ENCODE measurements at places on chromosomes 13 and 19.

- DNase-seq: no peak
Measured at GRCh38 chr13:30135868-30136267, 171.5 kb downstream of the KATNAL1 start.

GRCh38 chr19:3979289-3979673 is 6.0 kb downstream of the EEF2 start:
- DNase-seq: no peak

DNA sequence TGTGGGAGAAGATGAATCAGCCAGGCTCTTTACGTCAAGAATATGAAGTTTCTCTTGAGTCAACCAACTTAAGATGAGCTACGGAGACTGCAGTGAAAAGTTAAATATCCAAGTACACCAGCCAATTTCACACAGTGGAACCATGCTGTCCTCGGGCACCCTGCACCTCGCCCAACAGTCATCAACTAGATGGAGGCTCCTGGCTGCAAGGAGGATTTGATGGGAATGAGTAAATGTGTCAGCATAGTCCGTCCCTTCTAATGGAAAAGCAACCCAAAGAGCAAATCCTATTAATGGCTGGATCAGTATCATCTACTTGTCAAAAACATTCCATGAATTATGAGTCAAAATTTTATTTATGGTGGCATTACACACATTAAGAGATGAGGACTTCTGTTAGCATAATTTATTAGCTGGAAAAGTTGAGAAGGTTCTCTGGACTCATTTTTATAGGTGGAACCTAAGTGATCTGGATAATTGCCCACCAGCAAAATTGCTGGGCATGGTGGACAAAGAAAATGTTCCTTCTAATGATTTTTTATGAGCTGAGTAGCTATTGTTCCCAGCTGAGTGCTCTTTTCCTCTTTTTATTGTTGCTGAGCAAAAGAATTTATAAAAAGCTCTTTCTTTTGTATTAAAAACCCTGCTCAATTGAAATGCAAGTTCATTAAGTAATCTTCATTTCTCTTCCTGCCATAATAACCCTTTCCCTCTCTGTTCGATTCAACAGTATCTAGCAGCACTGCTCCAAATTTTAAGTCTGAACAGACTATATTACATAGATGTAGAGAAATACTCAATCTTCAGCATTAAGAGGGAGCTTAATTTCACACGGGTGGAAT is 88.4 kb downstream of the DNAJC15 start:
- no peak for DNase-seq

- DNase-seq: no peak
Measured at GRCh38 chr13:107866032-107866940, 349.1 kb downstream of the LIG4 start.

DNA sequence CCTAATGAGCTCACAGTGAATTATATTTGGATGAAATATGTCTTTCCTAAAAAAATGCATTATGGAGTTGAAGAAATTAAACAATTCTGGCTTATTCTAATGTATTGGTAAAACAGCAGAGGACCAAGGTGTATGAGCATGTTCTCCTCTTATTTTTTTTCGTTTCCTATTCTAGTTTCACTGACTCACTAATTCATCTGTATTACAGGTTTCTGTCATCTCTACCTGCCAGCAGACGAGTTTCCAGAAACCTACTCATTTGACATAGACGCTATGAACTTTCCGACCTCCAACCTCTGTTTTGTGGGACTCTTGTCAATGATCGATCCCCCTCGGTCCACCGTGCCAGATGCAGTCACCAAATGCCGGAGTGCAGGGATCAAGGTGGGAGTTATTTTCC is 20.3 kb downstream of the ATP12A start:
- peak; percentile 40 for DNase-seq

DNA sequence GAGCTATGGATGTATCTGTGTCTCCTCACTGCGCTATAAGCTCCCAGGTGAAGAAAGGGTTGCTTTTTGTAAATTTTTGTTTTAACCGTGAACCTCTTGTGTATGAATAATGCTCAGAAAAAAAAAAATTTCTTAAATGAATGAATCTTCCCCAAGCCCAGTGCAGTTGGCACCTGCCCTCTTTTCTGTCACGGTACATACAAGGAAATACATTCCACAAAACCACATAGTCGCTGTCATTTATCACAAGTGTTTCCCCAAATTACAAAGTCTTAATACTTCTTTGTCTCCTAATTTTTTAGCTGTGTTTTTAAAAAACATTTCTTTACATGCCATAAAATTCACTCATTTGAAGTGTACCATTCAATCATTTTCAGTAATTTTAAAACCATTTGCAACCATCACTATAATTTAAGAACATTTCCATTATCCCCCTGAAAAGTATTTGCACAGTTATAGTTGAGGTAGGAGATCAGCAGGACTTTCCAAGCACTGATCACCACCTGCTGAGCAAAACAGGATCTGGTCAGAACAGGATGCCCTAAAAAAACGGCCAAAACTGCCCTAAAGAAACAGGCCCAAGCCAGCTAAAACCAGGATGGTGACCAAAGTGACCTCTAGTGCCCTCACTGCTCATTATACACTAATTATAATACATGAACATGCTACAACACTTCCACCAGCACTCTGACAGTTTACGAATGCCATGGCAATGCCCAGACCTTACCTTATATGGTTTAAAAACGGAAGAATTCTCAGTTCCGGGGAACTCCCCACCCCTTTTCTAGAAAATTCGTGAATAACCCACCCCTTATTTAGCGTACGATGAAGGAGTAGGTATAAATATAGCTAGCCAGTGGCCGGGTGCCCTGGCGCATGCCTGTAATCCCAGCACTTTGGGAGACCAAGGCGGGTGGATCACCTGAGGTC is 1.3 kb upstream of the TEX30 start:
- DNase-seq: no peak

All from activated CD4-positive, alpha-beta memory T cell treated with anti-CD3 and anti-CD28 coated beads for 36 hours (primary cell).